ENCODE measurements at places on chromosomes 3 and 15. TPM values are rescaled to one million over a fixed set of nuclear protein-coding genes. Genes with fewer than 3 reads are reported as not detected.

Gene IL5RA
- not detected for total RNA-seq

DNA sequence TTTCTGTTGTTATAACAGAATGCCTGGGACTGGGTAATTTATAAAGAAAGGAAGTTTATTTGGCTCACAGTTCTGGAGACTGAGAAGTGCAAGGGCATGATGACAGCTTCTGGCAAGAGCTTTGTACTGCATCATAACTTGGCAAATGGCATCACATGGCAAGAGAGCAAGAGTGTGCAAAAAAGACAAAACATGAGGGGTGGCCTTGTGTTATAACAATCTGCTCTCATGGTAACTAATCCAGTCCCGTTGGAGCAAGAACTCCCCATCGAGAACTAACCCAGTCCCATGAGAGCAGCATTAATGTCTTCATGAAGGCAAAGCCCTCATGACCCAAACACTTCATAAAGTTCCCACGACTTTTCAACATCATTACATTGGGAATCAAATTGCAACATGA lies 23.2 kb downstream of the SCN11A start:
- DNase-seq = no peak

- no peak for DNase-seq
These were observed 11.7 kb upstream of the ZNF148 start for GRCh38 chr3:125386811-125387210.

DNA sequence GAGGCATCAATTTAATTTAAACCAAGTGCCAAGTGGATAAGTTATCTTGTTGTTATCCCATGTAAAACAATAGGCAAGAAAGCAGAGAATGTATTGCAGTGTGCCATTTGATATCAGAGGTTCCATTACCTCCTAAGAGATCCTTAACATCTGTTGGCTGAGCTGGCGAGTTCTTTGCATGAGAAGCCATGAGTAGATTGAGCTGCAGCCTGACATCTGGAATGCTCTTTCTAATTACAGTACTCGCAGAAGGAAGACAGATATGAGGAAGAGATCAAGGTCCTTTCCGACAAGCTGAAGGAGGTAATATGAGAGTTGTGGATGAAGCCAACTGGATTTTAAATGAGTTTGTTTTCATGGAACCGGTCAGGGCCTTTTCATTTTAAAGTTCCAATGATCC lies 19.4 kb downstream of the TPM1 start:
- DNase-seq = no peak

DNA sequence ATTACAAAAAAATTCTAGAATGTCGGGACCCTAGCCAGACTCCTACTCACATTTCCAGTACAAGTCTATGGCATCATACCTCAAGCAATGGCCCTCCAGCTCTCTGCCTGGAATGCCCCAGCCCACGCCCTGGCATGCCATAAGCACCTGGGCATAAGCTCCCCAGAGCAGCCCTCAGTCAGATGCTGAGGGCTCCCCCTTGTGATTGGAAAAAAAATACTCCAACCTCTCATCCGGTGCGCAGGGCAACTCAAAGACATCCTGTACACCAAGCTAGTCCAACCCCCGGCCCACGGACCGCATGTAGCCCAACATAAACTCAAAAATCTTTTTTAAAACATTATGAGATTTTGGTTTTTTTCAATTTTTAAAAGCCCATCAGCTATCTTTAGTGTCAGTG lies 115.4 kb downstream of the NEK10 start:
- peak; percentile 34 for DNase-seq

DNA sequence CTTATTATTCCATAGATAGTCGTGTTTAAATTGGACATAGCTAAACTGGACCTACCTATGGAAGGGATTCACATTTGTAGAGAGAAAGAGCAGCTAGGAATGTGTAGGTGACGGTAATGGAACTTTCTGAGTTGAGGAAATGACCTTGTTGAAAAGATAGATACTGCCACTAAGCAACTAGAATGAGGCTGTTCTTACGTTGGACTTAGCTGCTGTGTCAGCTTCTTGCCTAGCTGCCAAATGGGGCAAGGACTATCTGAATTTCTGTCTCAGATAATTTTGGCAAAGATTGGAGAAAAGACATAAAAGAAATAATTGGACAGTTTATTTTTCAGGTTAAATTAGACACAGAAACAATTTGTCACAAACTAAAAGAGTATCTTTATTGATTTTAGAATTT lies 68.8 kb downstream of the MEF2A start:
- no peak for DNase-seq

GRCh38 chr3:52234516-52235447 lies 4.2 kb downstream of the TWF2 start:
- no peak for DNase-seq

DNA sequence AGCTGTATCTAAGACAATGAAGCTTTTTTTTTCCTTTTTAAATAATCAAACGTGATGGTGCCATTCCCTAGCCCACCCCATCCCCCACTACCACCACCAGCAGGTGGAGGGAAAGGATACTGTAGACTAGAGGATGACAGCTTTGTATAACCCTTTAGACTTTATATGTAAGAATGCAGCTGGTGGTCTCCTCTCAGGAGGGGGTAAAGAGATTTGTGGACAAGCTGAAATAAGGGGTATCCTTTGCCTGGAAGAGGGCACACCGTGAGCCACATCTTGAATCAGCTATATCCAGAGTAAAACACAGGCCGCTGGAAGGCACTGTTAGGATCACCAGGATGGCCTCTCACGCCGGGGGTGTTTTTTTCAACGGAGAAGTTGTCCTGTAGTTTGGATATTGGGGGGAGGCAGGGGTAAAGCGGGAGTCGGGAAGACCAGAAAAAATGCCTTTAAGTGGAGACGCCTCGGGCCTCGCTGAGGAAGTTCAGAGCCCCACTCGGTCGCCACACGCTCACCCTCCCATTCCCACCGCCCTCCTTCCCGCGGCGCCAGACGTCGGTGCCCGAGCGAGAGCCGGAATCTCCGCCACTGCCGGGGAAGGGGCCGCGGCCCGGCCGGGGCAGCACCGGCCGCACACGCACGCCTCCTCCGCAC lies 986 bp downstream of the KPNA4 start:
- DNase-seq = no peak

GRCh38 chr3:110414855-110415254 lies 656.8 kb upstream of the NECTIN3 start:
- peak; percentile 77 for DNase-seq

DNA sequence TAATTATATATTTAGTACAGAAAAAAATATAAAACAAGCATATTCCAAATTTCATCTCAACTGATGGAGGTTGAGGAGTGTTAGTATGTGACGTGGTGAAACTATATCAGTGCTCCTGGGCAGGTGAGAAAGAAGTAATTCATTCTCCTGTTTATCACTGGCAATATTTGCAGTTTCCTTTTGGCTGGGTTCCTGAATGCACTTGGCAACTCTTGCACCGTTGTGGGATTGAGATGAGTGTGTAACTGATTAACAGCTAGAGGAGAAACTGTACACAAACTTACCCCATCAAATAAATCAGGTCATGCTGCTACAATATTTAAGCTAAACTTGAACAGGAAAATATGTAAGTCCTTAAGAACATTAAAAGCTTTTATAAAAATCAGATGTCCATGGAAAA lies 2.1 kb upstream of the ATP13A4 start:
- DNase-seq = no peak

DNA sequence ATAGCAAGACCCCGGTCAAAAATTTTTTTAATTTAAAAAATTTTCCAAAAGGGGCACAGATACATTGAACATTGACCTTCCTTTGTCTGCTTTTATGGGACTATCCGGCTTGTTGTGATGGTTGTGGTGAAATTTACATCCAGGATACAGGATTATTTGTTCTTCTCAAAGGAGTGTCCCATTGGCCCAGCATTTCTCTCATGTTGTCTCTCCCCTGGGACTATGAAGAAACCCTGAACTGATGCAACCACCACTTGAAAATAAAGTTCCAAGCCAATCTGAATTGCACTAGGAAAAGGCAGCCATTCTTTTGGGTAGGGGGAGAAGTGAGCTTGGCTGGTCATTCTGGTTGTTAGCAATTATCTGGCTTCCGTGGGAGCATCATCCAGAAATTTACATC lies 58.4 kb downstream of the PPARG start:
- no peak for DNase-seq

GRCh38 chr3:13853978-13854296 lies 25.9 kb downstream of the WNT7A start:
- no peak for DNase-seq

Gene GATM
- not detected for total RNA-seq

Gene SLC22A14
- total RNA-seq = not detected

Gene FES
- 0.16 TPM for total RNA-seq

Gene SLC24A5
- not detected for total RNA-seq

Gene CALML4
- 1.1 TPM for total RNA-seq

- DNase-seq = no peak
These were observed 114.1 kb downstream of the ZNF609 start for GRCh38 chr15:64574301-64575017.

GRCh38 chr15:45919806-45920205 lies 285.0 kb downstream of the SQOR start:
- peak; percentile 94 for DNase-seq

Gene PFKFB4
- 3.3 TPM for total RNA-seq

DNA sequence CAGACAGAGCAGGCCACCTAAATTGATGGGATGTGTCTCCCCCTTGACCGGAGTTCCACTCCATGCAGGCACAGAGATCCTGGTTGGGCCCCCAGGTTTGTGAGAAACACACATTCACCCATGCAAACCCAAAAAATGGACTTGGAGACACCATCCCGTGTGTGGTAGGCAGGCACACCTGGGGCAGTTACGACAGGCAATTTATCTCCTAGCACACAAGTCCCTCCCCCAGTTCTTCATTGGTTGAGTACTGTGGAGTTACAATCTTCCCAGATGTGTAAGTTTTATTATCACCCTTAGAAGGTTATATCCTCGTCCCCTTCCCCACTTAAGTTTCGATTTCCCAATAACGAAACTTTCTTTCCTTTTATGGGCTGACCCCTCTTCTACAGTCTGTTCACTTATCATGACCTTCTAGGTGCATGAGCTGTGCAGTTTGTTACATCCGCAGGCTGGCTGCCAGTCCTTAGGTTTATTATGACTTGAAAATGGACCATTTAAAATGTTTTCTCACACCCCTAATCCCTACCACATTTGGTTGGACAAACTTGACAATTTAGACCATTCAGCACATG lies 27.3 kb downstream of the ARL8B start:
- no peak for DNase-seq

Gene C2CD4A
- total RNA-seq = not detected

DNA sequence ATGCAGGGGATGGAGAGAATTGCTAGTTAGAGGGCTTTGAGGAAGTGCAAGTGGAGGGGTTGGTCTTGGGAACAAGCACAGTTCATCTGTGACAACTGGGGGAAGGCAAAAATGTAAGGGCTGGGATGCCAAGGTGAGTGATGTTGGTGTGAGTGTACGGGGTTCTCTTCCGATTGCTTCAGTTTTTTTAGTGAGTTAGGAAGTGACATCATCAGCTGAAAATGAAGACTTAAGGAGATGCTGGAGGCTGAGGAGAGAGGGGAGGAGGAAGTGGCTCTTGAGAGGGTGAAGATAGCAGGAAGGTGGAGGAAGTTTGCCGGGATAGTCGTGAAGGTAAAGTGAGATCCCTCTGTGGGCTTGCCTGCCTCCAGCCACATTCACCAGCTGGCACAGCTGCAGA lies 12.7 kb downstream of the TICRR start:
- DNase-seq = no peak

GRCh38 chr3:171700653-171701052 lies 109.6 kb downstream of the PLD1 start:
- DNase-seq = no peak

Gene LMAN1L
- total RNA-seq = not detected

Gene NMNAT3
- not detected for total RNA-seq

Gene CCDC54
- not detected for total RNA-seq

Gene SEMA3F
- total RNA-seq = 0.58 TPM

Gene ADGRG7
- not detected for total RNA-seq

Gene WNT5A
- total RNA-seq = 18.8 TPM

- DNase-seq = no peak
These were observed 28.8 kb downstream of the CYP8B1 start for GRCh38 chr3:42846685-42847522.

DNA sequence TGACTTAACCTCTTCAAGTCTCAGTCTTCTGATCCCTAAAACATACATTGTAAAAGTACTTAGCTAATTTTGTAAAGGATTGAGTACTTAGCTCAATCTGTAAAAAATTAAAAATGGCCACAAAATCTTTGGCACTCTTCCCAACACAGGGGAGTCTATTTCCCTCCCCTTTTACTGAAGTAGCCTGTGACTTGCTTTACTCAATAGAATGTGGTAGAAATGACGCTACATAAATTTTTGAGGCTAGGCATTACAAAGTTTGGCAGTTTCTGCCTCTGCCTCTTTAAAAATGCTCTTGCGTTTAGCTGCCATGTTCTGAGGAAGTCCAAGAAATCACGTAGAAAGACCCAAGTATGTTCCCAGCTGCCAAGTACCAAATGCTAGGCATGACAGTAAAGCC lies 80.2 kb downstream of the CBLB start:
- no peak for DNase-seq

DNA sequence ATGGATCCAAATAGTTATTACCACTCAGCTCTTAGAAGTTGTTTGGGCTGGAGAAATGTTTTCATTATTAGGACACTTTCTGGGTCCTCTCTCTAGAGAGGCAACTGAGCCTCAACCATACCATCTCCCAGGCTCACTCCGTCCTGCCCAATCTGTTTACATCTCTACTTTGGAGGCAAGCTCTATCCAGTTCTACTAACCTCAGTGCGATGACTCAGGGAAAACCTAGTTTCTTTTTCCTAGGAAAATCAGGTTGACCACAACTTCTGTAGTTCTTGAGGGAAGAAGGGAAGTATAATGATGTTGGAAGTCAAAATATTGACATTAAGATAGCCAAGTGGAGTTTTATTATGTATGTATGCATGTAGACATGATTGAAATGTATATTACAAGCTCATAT lies 40.4 kb downstream of the LPP start:
- no peak for DNase-seq

Gene DNAH12
- total RNA-seq = not detected

Gene CLK3
- 57.3 TPM for total RNA-seq

GRCh38 chr15:68230157-68231100 lies 901 bp upstream of the CLN6 start:
- no peak for DNase-seq

DNA sequence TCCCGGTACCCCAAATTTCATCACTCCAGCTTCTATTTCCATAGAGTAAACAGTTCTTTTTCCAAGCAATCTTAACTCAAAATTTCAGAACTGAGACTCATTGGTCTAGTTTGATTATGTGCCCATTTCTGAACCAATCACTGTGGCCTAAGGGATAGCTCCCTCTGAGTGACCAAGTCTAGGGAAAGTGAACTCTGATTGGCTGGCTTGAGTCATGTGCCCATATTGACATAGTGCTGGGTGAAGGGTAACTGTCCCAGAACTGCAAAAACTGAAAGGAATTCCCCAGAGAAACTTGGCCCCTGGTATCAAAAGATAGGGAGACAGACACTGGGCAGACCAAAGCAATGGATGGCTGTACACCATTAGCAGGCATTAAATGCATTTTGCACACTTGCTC lies 171.2 kb upstream of the WNT5A start:
- no peak for DNase-seq

All from SJSA1 (cell line).